ENCODE measurements at places on chromosomes 6 and 20.

DNA sequence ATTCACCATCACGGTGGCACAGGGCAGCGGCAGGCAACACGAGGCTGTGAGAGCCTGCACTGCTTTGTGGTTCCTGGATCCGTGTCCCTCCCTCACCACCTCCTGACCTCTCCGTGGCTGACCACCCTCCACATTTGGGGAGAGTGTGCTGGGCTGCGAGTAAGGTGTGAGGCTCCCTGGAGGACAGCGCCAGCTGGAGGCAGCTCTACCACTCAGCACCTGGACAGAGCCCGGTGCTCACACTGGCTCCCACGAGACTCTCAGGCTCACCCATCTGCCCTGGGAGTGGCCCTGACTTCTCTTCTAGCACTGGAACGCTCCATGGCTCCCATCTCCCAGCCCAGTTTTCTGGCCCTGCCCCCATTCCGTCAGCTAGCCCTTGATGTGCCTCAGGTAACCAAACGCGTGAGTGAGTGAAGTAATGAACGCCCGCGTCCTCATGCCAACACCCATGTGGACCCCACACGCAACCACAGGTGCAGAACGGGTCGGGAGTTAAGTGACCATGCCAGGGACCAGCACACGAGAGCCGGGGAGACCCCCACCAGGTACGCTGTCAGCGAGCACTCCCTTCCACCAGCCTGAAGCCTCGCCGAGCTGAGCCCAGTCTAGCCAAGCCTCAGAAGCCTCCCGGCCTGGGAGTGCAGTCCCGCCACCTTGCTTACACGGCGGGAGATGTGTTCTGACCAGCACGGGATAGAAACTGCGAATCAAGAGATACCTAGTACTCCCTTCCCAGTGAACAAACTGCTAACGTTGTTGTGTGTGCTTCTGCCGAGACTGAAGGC is 137.2 kb downstream of the WDR27 start:
- no peak for DNase-seq

GRCh38 chr20:43800186-43800585 is 73.4 kb upstream of the GTSF1L start:
- DNase-seq, result no peak

DNA sequence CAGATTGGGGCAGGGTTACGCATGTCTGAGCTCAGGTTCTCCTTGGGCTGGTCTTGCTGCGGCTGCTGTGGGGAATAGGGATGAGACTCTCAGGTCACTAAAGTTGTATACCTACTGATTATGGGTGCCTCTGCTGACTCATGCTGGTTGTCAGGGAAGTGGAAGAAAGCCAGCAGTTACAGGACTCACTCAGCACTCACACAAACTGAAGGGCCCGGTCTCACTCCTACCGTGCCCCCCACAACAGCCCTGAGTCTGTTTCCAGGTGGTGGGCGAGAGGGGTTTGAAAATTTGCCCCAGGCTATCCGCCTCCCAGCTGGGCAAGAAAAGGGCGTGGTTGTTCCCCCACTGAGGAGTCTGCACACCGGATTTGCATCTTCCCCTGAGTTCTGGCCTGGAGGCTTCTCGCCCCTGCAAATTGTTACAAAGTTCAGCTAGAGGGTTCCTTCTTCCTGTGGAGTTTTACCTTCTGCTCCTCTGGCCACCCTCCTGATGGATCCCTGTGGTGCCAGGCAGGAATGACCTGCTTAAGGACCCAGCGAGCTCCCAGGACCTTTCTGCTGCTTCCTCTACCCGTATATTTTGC is 659.2 kb downstream of the HDGFL1 start:
- no peak for DNase-seq

DNA sequence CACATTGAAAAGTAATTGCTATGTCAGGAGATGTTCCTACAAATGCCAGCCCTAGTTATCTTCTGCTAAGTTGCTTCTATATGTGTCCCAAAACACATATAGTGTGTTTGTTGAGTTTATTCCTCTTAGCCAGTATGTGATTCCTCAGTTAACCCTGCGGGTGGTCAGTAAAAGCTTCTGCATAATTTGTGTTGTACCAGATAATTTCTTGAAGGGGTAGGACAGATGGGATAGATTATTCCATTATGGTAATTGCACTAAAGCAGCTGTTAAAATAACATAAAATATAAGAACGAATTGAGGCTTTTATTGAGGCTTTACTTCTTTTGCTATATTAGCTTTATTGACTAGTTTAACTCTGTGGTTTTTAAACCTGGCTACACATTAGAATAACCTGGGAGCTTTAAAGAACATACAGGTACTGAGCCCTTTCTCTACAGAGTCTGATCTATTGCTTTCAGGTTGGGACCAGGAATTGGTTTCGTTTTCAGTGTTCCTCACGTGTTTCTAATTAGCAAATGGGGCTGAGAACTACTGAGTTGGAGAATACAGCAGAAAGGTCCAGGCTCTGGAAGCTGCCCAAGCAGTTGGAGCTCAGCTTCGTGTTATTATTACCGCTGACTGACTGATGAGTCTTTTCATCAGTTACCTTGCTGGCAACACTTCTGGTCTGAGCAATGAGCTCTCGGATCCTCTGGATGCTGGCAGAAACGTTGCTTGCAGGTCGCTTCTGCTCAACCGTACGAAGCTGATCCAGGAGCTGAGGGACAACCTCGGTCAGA is 56.9 kb downstream of the FAM229B start:
- DNase-seq, result no peak

DNA sequence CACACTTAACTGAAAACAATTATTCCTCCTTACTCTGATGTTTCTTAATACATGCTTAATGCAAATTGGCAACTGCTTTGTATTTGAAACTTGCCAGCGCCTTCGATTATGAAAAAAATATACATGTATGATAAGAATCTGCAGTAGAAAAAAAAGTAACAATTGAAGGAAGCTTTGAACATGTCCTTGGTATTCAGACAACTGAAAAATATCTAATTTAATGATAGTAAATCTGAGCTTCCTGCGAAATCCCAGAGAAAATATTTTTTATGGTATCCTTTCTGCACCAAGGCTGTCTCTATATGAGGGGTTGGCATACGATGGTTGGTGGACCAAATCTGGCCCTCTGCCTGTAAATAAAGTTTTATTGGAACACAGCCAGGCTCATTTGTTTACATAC is 186.2 kb downstream of the HDGFL1 start:
- no peak for DNase-seq

DNA sequence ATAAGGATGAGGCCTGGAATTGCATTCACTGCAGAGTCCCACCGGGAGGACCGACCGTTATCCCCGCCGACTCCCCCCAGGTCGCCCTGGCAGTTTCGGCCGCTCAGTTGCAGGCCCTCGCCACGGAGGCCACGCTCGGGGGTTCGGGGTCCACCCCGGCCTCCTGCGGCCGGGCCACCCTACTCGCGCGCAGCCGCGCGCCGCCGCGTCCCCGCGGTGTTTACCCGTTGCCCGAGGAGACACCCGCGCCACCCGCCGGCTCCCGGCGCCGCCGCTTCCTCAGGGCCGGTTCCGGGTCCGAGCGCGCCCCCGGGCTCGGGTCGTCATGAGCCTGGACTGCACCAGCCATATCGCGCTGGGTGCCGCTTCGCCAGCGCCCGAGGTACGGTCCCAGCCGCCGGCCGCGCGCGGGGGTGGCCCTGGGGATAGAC is at the start of gene CCDC170:
Gene CCDC170 (plus strand): TSS at position 214 of the 431 bp plus-strand sequence. CDS start 112 bp downstream, at position 326.
- no peak for DNase-seq

Data from stimulated activated CD4-positive, alpha-beta T cell treated with anti-CD3 and anti-CD28 coated beads, Interleukin-1b, Interleukin-23, amount 100 ng/mL, for 1 hour (primary cell).